ENCODE measurements at places on chromosomes 2 and 18.

- DNase-seq: no peak
Observed at GRCh38 chr2:88061295-88061694, 5.7 kb upstream of the KRCC1 start.

GRCh38 chr18:6441200-6441599 is 26.5 kb upstream of the L3MBTL4 start:
- DNase-seq: no peak

DNA sequence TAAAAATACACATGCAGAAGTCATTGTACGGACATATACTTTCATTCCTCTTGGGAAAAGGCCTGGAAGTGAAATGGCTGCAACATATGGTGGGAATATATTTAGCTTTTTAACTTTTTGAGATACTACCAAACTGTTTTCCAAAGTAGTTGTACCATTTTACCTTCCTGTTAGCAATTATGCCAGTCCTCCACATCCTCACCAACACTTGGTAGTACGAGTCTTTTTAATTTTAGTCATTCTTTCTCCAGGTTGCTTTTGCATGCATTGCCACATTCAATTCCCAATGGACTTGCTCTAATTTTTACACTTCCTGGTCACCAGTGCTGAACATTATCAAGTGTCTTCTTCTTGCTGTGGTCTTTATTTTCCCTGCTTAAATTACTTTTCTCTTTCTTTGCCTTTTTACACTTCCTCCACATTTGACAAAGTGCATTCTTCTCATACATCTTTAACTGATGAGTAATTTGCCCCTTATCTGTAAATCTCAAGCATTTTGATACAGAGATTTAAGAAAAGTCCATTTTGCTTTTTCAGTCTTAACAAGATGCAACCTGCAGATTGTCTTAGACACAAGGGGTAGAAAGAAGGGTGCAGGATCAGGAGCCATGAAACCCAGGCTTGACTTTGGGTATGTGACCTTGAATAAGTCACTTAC is 14.5 kb downstream of the VIT start:
- no peak for DNase-seq

DNA sequence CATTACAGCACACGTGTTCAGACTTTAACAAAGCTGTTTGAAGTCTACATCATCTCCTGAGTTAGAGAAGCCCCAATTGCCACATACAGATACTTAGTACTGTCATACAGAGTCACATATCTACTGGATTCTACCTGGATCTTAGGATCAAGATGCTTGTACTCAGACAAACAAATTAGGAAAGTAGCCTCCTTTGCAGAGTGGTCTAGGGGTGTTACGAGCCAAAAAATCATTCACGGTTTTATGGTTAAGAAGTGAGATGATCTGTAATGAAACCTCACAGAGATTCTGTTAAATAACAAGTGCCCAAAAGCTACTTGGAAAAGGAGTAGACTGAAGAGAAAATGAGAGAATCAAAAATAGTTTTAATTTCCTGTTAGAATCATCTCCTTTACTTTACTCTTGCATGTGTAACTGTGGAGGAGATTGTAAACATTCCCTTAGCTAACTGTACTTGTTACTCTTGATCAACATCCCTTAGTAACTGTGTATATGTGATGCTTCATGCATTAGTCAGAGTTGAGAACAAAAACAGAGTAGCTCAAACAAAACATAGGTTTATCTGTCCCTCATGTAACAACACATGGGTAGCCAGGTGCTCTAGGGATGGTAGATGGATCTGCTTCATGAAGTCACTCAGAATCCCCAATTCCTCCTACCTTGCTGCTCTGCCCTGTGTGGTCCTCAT is 16.4 kb upstream of the IL1RL1 start:
- DNase-seq: no peak

DNA sequence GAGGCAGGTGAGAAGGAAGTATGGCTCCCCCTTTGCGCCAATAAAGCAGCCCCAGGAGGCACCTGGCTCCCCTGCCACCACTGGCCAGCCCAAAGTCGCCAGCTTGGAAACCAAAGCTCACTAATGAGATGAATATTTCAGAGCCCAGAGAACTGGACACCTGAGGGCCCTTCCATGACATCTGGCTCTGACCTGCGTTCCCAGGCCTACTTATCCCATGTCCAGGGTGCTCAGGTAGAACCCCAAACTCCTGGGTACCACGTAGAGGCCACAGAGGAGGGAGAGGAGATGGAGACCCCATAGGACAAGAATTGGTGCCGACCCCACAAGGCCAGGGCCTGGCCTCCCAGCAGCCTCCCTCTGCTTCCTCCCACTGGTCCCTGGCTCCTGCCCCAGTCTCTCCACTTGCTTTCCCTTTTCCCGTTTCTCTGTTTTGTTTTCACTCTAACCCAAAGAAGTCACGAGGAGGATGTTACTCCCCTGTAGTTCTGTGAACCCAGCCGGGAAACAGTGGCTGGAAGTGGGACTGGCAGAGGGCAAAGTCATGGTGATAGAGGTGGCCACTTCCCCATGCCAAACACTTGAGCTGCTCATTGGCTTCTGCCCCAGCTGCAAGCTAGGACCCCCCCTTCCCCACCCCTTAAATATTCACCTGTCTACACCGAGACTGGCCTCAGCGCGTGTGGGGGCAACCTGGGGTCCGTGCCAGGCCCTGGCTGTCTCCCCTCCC is 820 bp downstream of the TMBIM1 start:
- no peak for DNase-seq

GRCh38 chr2:51219468-51219867 is 187.5 kb upstream of the NRXN1 start:
- no peak for DNase-seq

GRCh38 chr2:239156516-239157265 is 244.1 kb downstream of the HDAC4 start:
- peak; percentile 62 for DNase-seq

DNA sequence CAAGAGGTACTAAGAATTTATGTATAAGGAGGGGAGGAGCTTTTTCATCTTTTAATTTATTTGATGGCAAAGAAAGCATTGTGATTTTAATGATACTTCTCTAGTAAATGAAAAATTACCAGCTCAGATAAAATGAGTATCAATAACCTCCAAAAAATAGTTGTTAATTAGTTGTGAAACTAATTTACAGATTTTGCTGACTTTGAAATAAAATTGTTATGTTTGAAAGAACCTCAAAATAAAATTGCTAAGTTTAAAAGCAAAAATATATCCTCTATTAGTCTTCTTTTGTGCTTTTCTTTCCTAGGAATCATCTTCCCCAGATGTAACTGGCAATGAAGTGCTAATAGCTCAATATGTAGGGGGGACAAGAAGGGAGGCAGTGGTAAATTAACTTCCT is 36.5 kb downstream of the ZC3H6 start:
- no peak for DNase-seq

- no peak for DNase-seq
Observed at GRCh38 chr18:59546188-59546587, 151.0 kb downstream of the CCBE1 start.

DNA sequence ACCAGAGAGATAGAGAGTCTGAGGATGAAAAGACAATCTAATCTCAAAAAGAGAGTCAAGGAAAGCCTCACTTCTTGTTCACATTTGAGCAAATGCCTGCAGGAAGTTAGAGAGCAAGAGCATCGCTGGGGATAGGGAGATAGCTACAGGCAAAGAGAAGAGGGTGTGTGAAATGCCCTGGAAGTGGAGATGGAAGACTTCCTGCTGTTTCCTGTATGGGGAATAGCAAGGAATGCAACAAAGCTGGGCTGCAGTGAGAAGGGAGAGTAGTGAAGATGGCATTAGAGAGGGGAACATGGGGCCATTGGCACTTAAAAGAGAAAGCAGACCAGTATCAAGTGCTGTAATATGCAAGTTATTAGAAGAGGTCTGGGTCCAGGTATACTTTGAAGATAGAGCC is 488.6 kb downstream of the METTL4 start:
- no peak for DNase-seq

- peak; percentile 76 for DNase-seq
Observed at GRCh38 chr2:109272461-109272860, 143.5 kb downstream of the SH3RF3 start.

DNA sequence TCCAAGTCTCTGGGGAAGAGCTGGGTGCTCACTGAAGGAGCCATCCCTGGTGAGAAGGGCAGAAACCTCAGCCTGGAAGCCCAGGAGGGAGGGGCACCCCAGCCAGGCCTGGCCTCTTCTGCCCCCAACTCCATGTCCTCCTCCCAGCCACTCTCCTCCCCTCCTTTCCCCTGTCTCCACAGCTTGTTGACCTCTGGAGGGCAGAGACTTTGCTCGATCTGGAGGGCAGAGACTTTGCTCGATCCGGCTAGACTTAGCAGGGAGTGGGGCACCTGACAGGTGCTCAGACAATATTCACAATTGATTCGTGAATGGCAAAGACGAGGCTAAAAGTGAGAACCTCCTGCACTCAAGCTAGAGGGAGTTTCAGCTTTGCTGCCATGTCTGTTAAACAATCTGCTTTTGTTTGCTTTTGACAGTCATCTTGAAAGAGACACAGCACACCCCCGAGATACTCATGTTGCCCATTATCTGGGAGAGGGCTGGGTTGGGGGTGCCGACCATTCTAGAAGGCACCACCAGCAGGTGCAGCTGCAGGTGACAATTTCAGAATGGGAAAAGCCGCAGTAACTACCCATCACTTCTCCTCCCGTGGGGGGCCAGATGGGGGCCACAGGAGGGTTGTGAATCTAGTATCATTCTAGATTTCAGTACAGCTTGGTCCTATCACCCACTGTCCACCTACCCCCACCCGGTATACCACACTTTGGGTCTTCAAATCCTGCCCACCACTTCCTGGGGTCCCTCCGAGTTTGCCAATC is 54.8 kb downstream of the DNMT3A start:
- DNase-seq: no peak

GRCh38 chr2:116061023-116061422 is 1618.6 kb downstream of the DPP10 start:
- no peak for DNase-seq
